NCI-H1048 (cell line): ENCODE measurements at places on chromosomes 3 and 15.
A peak's percentile ranks its signal among the peaks of the same experiment; 100 is the strongest.

GRCh38 chr3:169965562-169966427, 812 bp upstream of the SEC62 start:
- no peak for DNase-seq

DNA sequence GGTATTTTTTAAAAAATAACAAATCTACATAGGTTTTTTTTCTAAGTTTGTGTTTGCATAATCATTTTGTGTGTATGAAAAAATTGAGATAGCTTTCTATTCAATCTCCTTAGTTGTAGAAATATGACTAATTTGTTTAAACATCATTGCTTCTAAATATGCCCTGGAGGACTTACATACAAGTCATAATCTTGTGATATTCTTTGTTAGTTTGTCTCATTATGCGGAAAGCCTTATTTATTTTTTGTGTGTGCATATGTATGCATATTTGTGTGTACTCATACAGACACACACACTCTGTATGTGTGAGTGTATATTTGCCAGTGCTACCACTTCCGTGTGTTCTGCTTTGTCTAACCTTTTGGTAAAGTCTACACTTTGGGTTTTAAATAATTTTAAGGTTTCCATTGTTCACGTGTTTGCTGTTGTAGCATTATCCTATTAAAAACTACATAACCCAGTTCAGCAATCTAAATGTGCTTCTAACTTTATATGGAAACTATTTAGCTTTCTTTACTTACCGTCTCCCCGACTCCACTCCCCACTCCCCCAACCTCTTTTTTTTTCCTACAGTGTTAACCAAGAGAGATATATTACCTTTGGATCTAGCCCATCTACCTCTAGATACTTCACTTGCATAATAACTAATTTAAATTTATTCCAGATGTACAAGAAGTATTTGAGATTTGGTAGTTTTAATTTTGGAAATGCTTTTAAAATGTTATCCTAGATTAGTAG, 111.7 kb downstream of the FNDC3B start:
- no peak for DNase-seq

GRCh38 chr3:119157971-119158370, 12.0 kb downstream of the TEX55 start:
- DNase-seq = no peak

DNA sequence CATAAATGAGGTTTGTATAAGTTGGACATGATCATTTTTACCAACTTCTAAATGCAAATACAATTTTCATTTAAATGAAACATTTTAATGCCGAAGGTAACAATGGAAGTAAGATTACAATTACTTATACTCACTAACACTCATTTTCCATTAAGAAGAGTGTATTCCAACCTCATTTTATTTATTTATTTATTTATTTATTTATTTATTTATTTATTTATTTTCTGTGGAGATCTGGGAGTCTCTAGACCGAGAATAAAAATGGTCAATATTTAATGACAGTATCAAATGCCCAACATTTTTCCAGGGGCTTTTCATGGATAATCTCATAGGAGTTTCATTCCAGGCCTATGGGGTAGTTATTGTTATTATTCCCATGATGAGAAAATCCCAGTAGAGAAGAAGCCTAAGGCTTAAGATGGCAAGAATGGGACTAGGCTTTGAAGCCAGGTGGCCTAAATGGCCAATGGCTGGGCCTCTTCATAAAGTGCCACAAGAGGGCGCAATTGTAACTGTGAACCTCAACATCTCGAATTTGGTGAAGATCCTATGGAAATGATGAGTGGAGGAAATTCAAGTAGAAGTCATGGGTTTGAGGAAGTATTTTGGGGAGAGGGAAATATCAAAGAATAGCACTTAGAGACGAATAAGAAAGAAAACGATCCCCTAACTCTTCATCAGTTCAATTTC, 21.3 kb downstream of the VGLL3 start:
- no peak for DNase-seq

- no peak for DNase-seq
Observed at GRCh38 chr3:132006605-132007204, 28.1 kb downstream of the CPNE4 start.

GRCh38 chr15:65081270-65081669, 4.7 kb downstream of the KBTBD13 start:
- no peak for DNase-seq

DNA sequence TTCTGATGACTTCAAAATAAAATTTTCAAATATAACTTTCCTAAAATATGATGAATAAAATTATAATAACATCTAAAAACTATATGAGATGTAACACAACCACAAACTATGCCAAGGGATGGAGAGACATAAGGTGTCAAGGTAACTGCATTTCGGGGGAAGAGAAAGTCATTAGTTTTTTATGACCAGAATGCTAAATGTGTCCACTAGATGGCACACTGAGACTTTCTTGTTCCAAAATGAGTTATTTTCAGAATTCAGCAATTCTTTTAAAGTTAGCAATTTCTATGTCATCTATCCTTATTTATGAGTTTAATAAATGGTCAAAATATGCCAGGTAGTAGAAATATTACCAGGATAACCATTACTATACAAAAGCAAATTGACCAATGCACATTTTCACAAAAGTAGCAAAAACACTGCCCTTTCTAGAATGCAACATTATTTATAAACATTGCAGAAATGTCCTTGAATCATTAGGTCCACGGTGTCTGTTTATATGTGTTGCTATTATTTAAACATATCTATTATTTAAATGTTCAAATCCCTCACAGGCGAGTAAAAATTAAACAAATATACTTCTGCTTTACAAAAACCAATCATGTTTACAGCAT, 374.2 kb downstream of the PLCL2 start:
- no peak for DNase-seq

- no peak for DNase-seq
Observed at GRCh38 chr15:101702077-101702476, 22.2 kb downstream of the TARS3 start.

- no peak for DNase-seq
Observed at GRCh38 chr15:25504307-25504706, 65.5 kb upstream of the UBE3A start.

- DNase-seq = no peak
Observed at GRCh38 chr3:171260899-171261298, 199.3 kb downstream of the TNIK start.

DNA sequence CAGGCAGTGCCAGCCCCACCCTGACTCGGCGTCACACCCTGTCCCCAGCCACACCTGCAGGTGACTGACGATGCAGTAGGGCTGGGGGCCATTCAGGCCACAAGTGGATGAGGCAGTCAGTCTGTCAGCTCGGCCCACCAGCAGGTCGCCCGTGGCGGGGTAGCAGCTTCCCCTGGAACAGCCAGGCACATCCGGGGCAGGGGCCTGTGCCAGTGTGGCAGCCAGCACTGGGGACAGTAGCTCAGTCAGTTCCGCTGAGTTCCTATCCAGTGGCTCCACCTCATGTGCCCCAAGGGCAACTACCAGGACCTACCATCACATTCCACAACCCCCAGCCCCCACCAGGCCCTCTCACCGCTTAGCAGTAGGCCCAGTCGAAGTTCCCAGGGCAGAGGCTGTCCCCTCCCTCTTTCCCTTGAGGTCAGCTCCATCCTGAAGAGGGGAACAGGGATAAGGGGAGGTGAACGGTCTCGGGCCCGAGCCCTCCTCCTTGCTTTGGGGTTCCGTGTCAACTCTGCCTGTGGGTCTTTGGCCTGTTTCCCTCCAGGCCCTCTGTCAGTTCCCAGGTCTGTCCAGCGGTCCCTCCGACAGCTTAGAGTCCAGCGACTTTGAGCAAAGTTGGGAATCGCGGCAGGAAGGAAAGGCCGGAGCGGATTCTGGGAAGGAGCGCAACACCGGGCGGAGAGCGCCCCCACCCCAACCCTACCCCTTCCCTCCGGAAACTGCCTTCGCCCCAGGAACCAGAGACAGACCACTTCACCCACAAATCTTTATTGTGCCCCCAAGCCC, at the start of gene LAMB2:
LAMB2 (minus strand) TSS at position 614 of the 789 bp plus-strand sequence; CDS start at position 431, 183 bp downstream.
- no peak for DNase-seq

GRCh38 chr3:188361888-188362287, 207.9 kb downstream of the LPP start:
- no peak for DNase-seq

GRCh38 chr15:95019907-95020306, 788.5 kb downstream of the MCTP2 start:
- DNase-seq = no peak

GRCh38 chr3:124966521-124967445, 32.2 kb upstream of the MUC13 start:
- DNase-seq = no peak

GRCh38 chr3:18250991-18251390, 174.1 kb downstream of the SATB1 start:
- no peak for DNase-seq

DNA sequence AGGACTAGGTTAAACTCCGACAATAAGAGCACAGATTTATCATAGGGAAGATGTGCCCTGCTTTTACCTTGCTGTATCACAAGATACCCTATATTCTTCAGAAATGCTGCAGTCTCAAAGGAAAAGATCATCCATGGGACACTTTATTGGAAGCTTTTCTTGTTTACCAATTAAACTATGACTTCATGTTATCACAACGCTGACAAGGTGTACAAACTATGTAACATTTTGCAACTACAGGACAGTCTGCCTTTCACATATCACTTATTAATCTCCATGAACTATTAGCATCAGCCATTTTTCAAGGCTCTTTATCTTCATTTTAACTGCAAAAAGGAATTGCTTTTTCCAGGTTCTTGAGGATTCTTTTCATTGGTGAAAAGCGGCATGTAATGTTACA, 34.0 kb downstream of the CBLB start:
- no peak for DNase-seq

GRCh38 chr3:156126467-156126866, 6.1 kb downstream of the KCNAB1 start:
- no peak for DNase-seq

- no peak for DNase-seq
Observed at GRCh38 chr3:66483006-66483405, 17.8 kb downstream of the LRIG1 start.

DNA sequence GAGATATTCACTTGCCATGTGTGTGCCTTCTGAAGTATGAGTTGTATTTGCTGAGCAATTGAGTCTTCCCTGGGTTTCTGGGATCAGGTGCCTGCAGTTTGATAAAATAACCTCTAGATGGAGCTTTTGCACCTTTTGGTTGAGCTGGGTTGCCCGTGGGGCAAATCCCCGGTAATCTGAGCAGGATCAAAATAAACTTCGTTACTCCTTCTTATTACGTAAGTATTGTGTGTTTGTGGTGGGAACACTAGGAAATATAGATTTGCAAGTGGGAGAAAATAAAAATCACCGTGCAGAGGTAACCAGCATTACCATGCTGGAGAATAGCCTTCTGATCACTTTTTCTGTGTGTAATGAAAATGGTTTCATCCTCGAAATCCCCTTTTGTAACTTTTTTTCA, 277.4 kb upstream of the NR2E3 start:
- peak; percentile 44 for DNase-seq

DNA sequence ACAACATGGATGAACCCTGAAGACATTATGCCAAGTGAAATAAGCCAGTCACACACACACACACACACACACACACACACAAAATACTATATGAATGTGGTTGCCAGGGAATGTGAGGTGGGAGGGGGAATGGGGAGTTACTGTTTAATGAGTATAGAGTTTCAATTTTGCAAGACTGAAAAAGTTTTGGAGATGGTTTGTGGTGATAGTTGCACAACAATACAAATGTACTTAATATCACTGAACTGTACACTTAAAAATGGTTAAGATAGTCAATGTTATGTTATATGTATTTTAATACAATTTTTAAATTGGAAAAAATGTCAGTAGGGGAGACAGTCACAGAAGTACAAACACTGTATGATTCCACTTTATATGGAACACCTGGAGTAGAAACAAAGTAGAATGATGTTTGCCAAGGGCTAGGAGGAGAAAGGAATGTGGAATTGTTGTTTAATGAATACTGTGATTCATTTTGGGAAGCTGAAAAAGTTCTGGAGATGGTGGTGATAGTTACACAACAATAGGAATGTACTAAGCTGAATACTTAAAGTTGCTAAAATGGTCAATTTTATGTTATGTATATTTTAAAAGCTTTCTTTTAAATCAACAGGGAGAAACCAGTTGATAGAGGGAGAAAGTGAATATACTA, 76.6 kb downstream of the RPL39L start:
- DNase-seq = no peak

DNA sequence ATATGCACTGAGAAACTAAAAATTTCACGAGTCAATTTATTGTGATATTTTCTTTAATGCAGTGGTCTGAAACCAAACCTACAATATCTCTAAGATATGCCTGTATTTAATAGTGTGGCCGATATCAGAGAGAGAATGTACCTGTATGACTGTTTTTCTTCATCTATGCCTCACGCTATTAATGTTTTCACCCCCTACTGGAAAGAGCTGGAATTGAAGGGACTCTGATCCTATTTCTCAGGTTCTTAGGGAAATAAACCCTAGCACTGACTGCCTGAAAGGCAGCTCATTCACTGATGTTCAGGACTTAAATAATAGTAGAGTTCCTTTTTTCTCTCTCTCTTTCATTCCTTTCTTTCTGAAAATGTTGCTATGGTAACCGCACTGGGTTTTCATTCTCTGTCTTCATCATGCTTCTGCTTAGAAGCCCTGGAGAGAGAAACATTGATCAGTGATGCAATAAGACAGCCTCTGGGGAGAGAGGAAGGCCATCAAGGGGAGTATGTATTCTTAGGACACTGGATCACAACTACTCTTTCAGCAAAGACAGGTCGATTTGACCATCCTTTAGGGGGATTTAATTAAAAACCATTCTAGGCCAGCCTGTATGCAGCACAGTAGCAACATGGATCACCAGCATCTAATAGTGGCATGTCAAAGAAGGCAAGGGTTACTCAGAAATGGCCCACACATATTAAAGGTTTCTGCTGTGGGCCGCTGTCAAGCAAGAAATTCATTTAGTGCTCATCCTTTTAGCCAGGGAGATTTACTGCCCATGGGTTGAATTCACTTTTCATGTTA, 1135.7 kb downstream of the IGSF11 start:
- no peak for DNase-seq

- no peak for DNase-seq
Observed at GRCh38 chr15:98537516-98538060, 110.8 kb upstream of the IGF1R start.

DNA sequence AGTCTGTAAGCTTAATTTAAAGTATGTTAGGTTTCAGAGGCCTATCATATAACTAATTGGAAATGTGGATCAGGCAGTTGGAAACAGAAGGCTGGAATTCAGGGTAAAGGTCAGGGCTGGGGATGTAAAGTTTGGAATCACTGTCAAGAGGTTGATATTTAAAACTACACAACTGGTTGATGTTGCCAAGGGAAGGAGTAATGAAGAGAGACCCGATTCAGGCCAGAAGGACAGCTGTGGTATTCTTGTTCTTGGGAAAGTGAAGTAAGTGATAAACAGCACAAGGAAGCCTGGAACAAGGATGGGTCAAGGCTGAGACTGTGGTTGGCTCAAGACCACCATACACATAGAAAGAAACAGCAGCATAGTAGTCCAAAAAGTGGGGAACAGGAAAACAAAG, 654.2 kb downstream of the NTRK3 start:
- no peak for DNase-seq
